T-helper 9 cell (primary cell): ENCODE measurements at places on chromosomes 1 and 21.

- no peak for DNase-seq
Measured at GRCh38 chr1:79797487-79797886, 791.0 kb upstream of the ADGRL4 start.

DNA sequence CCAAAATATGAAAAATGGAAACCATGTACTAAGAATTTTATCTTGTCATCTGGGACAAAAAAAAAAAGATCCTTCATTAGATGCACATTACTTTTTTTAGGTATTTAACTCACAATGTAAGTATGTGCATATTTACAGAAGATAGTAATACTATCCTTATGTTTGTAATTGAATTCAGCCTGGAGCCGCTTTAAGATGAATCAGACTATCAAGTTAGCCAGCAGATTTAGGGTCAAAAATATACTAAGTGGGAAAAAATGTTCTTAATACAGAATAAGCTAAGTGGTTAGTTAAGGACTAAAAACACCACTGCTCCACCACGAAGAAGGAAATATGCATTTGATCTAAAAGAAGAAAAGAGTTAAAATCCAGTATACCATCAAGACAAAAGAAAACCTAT, 49.1 kb downstream of the DSCAM start:
- DNase-seq, result no peak

- no peak for DNase-seq
Measured at GRCh38 chr1:37840711-37841110, 18.7 kb downstream of the MTF1 start.

GRCh38 chr1:107515702-107516101, 374.9 kb downstream of the NTNG1 start:
- DNase-seq, result no peak

DNA sequence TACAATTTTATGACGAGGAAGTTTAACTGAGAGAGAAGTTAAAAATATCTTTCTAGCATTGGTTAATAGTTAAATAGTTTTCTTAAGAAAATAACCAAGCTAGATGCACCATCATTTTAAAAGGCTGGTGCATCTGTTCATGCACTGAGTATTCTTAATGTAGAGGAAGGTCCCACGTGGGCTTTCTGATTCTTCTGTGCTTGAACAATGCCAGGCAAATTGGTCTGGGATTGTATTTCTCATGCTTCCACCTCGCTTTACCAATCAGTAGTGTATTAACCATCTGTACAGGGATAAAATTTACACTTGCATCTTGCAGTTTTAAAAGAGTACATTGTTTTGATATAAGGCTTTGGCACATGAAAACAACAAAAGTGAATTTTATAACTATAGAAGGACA, 47.4 kb upstream of the MTF2 start:
- DNase-seq, result no peak

GRCh38 chr1:113783254-113784103, 24.2 kb upstream of the PHTF1 start:
- peak; percentile 26 for DNase-seq

DNA sequence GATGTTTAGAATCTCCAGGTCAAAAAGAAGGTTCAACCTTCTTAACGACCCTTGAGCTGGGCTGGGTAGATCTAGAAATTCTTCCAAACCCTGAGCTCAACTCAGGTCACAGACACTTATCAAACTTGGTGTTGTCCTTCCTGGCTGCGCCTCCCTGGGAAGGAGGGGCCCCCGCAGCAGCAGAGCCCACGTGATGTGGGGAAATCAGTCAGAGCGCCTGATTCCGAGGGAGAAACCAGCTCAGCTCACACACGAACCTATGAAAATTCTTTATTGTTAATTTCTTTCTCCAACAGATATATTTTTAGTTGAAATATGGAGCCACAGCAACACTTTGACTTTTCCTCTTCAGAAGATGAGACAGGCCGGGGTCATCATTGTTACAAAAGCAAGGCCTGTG, 24.3 kb upstream of the CLSTN1 start:
- DNase-seq, result no peak

- DNase-seq, result no peak
Measured at GRCh38 chr1:69737527-69738185, 169.9 kb downstream of the LRRC7 start.

GRCh38 chr1:117658676-117659075, 52.8 kb downstream of the TENT5C start:
- DNase-seq, result peak; percentile 72

GRCh38 chr1:64775113-64775512, 30.2 kb downstream of the RAVER2 start:
- DNase-seq, result no peak

- no peak for DNase-seq
Measured at GRCh38 chr21:27721675-27722074, 754.8 kb upstream of the ADAMTS5 start.

GRCh38 chr1:9151328-9151860, 22.5 kb upstream of the GPR157 start:
- DNase-seq, result no peak

DNA sequence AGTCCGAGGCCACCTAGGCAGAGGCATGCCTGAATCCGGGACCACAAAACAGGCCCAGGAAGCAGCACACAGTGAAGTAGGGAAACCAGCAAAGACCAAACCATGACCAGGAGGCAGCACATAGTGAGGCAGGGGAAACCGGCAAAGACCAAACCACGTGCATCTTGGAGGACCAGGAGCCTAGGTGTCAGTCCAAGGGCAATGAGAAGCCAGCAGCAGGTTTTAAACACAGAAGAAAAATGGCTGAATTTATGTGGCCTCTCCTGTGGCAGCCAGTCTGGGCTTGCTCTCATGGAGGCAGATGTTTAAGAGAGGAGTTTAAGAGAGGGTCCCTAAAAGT, 42.5 kb downstream of the NPHP4 start:
- no peak for DNase-seq

GRCh38 chr1:193318347-193318746, 131.9 kb upstream of the B3GALT2 start:
- no peak for DNase-seq

DNA sequence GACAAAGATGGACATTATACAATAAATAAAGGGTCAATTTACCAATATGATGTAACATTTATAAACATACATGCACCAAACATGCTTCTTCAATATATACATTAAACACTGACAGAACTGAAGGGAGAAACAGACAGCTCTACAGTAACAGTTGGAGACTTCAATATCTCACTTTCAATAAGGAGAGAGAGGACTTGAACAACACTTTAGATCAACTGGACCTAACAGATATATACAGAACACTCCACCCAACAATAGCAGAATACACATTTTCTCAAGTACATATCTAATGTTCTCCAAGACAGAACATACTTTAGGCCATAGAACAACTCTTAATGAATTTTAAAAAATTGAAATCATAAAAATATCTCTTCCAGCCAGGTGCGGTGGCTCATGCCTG, 50.6 kb upstream of the TTC39A start:
- no peak for DNase-seq

DNA sequence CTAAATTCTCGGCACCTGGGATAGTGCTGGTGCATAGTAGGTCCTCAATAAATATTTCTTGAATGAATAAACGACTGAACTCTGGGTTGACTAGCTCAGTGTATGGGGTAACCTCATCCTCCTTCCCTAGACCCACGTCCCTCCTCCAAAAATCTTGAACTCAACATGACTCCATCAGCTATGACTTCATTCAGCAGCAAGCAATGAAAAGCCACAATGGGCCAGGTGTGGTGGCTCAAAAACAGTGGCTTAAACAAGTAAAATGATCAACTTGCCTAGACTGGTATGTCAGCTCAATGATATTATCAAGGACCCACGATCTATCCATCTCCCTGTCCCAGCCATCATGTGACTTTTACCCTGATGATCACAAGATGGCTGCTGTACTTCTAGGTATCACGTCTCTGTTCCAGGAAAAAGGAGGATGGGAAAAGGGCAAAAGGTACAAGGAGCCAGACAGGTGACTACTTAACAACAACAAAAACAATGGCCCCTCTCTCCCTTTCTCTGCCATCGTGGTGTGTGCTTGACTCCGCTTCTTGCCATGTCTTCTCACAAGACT, 13.0 kb upstream of the PAQR7 start:
- no peak for DNase-seq

DNA sequence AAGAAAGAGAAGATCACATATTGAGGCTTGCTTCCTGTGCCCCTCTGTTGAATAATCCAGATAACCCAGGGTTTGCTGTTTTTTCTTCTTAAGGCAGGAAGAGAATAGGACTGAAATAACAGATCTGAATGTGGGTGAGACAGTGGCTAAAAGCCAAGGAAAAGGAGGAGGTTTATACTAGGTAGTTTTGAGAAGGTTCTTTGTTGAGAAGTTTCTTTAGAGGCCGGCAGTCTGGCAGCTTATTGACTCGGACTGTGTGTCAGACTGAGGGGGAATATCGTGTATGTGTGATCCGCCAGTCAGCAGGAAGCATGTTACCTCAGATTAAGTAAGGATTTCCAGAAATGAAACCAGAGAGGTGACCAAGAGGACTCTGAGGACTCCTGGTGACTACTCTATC, 119.8 kb downstream of the PLA2G4A start:
- no peak for DNase-seq
